Osteoblast (primary cell): ENCODE measurements at places on chromosomes 6 and 20. TPM values are rescaled to one million over a fixed set of nuclear protein-coding genes. Genes with fewer than 3 reads are reported as not detected.

GRCh38 chr6:101294676-101295075, 98.8 kb upstream of the GRIK2 start:
- DNase-seq: no peak

GRCh38 chr6:4902363-4902762, 101.5 kb downstream of the RPP40 start:
- no peak for DNase-seq

GRCh38 chr6:51562198-51562597, 525.2 kb downstream of the PKHD1 start:
- no peak for DNase-seq

GRCh38 chr20:49460916-49461315, 21.6 kb downstream of the KCNB1 start:
- DNase-seq: peak; percentile 50

DNA sequence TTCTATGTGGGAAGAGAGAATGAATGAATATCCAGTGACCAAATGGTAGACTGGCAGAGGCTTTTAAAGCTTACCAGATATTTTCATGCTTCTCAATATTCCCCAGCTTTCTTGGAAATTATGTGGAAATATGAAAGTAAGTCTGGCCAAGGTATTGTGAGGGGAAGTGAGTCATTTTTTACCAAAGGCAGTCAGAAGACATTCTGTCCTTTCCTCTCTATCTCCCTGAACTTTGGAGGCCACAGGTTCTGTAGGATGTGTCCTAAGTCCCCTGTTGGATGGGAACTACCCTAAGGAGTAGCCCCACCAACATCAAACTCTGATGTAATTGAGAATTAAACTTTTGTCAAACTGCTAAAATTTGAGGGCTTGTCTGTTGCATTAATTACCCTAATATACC, 593.8 kb upstream of the NRSN1 start:
- DNase-seq: no peak

DNA sequence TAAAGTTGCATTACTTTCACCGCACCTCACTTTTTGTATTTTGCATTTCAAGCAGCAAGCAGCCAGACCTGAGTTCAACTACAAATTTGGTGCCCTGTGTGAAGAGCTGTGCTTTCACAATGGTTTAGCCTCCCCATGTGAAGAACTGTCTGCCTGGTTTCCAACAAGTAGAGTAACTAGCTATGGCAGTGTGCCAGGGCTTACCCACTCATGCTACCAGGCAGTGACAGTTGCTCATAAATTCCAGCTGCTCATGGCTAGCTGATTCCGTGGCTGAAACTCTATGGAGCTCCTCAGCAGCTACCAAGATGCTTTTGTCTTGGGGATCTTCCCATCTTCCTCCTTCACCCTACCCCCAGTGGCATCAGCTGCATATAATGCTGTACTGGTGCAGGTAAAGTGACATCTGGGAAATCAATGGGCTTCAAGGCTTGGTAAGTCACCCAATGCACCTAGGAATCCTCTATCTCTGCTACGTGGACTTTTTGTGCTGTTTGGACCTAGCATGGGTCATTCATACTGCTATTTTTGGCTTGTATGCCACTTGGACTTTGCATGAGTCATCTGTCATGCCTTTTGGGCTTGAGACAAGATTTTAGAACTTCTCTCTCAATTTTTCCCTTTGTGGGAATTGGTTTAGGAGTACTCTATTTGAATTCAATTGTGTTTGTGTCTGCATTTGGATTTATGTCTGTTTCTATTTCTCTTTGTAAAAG, 176.5 kb upstream of the GJE1 start:
- peak; percentile 88 for DNase-seq

GRCh38 chr6:109282756-109283155, 99.5 kb downstream of the CD164 start:
- no peak for DNase-seq

- DNase-seq: peak; percentile 81
Measured at GRCh38 chr6:158016571-158017383, 35.1 kb downstream of the SYNJ2 start.

GRCh38 chr6:161536224-161536630, 262.4 kb upstream of the AGPAT4 start:
- no peak for DNase-seq

- DNase-seq: no peak
Measured at GRCh38 chr6:44737829-44738528, 350.5 kb downstream of the CDC5L start.

DNA sequence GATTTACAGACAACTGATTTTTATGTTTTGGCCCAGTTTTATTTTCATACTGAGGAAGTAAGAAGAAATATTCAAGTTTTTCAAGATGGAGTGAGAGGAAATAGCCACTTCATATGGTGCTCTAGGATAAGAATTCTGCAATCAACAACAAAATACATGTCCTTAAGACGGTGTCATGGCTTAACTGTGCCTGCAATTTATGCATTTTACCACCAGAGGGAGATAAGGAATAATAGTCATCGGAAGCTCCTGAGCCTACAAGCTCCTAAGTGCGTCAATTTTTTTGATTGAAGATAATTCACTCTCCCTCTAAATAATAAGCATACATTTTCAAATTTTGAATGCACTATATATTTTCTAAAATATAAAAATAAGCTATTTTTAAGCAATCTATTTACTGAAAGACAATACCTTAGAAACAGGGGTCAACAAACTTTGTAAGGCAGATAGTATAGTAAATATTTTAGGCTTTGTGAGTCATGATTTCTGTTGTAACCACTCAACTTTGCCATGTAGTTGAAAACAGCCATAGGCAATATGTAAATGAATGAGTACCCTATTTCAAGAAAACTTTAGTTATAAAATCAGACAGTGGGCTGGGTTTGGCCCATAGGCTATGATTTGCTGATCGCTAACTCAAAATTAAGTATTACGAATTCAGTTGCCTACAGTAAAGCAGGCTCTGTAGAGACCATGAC, 230.9 kb upstream of the DTNBP1 start:
- DNase-seq: no peak

DNA sequence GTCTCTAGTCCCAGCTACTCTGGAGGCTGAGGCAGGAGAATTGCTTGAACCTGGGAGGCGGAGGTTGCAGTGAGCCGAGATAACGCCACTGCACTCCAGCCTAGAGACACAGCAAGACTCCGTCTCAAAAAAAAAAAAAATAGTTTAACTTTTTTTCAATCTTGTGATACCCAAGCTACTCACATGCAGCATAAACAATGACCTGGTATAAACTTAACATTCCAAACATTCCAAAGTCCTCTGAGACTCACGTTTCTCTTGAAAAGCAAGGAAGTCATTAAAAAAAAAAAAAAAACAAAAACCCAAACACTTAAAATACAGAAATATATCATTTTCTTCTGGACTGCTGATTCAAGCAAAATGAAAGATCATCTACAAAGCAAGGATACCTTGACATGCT, 14.3 kb downstream of the CRNKL1 start:
- no peak for DNase-seq

DNA sequence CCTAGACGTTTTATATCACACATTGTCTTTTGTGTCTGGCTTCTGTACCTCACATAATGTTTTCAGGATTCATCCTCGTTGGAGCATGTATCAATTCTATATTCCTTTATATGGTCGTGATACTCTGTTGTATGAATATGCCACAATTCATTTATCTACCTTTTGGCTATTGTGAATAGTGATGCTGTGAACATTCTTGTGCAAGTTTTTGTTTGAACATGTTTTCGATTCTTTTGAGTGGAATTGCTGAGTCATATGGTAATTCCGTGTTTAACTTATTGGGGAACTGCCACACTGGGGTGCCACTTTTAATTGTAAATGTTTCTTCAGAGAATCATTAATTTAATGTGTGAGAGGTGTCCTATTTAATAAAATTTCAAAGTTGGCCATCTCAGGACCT, 101.2 kb downstream of the SLC35B3 start:
- DNase-seq: no peak

SUPT3H gene
- 4.7 TPM in 2 replicates for total RNA-seq

LAMA2 gene
- total RNA-seq: 3.5 and 9.4 TPM in 2 replicates
